ENCODE measurements at places on chromosomes 4 and X.

DNA sequence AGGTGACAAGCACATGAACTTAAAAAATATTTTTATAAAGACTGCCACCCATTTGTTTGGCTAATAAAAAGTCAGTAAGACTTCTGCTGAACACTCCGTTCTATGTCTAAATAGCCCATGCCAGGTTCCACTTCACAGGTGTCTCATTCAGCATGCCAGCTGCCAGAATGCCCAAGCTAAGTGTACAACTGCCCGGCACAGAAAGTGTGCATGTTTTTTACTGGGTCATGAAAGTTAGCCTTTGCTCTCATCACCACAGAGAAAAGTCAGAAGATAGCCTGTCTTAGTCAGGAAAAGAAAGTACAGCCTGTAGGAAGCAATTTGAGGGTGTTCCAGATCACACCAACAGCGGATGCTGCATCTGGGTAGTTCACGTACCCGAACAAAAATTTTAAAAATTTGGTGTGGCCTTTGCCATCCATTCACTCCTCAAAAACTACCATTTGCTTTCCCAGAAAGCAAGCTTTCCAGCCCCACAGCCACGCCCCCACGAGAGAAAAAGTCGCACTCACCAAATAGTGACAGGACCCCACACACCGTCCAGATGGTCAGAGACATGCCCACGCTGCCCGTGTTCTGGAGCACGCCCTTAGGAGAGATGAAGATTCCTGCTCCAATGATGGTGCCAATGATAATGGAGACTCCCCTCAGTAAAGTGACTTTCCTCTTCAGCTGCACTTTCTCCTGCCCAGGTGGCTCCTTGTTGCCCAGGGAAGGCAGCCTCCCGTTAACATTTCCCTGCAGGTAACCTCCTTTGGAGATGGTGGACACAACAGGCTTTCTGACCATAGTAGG, 671 bp downstream of the SLC7A11 start:
- DNase-seq, result peak; percentile 8

DNA sequence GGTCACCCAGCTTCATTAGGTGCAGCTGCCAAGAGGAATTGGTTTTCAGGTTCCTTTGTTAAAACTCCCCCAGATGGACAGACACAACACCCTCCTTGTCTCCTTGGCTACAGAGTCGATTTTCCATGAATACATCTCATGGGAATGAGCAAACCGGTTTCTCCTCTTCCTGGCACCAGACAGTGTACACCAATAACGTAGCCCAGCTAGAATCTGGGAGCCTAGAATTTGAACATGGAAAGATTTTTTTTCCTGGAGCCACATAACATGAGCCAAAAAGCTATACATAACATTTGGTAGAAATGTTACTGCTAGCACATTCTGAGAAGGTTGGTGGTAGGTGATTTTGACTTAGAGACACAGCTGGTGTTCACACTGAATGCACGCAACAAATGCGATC, 62.9 kb upstream of the SLC34A2 start:
- DNase-seq, result no peak

DNA sequence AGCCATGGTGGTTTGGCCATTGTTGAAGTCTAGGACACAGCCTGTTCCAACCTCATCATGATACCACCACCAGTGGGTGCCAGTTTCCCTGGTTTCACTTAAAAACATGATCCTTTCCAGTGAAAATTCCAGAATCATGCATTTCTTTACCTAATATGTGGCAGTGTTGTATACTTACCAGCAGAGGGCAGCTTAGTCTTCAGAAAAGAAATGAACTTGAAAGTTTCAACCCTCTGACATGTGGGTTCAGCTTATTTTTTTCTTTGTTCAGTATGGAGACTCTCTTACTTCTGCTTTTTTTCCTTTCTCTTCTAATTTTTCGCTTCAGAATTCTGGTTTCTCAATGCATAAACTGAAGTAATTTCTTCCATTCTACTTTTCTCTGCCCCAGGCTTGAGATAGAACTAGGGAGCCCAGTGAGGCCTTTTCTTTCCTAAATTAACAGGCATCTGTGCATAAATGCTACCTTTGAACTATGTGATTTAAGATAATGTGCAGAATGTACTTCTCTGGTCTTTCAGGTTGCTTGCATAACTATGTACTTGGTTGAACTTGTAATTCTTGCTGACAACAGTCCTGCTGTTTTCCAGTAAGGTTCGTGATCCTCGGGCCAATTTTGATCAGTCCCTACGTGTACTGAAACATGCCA, 10.7 kb downstream of the LIAS start:
- DNase-seq, result peak; percentile 96

DNA sequence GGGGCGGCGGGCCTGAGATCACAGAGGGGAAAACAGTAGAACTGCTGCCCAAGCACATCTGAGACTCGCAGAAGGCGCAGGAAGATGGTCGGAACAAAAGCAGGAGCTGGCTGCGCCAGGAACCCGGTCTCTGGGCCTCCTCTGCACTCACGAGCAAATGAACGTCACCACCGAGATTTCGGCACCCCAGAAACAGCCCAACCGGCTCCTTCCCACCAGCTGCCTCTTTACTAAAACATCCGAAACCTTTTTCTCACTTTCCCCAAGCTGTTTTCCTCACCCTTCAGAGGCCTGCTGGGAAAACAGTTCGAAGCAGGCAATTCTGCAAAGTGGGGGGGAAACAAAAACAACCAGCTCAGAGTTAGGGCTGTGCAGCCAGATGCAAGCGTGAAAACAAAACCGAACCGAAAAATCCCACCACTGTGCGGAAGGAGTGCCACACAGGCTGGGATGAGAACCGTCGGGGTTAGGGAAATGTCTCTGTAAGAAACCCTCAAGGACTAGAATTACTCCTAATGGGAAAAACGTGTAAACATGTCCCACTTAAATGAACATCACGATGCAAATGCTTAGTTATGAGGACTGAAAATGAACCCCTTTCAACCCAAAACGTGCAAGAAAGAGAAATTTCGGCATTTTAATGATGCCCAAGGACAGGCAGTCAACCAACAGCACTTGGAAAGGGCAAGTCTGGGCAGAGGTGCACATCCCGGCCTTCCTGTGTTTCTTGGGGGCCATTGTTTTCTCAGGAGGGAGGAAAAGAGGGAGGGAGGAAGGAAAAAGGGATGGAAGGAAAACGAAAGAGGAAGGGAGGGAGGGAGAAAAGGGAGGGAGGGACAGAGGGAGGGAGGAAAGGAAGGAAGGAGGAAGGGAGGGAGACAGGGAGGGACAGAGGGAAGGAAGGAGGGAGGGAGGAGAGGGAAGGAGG, 15.8 kb downstream of the DHRSX start:
- no peak for DNase-seq

DNA sequence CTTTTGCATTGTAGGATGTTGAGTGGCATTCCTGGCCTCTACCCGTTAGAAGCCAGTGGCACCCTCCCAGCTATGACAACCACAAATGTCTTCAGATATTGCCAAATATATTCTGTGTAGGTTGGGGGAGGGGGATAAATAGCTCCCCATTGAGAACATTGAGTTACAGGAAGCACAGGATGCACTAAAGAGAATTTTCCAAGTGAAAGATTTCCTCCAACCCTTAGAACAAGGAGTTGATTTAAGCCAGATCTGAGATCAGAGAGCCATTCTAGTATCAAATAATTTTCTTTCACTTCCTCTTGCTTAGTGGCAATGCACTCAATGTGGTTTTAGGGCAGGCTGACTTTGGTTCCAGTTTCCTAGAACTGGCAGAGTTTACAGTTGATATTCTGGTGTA, 436.6 kb downstream of the C4orf33 start:
- peak; percentile 83 for DNase-seq

GRCh38 chr4:102627831-102628523, 126.8 kb downstream of the NFKB1 start:
- no peak for DNase-seq

DNA sequence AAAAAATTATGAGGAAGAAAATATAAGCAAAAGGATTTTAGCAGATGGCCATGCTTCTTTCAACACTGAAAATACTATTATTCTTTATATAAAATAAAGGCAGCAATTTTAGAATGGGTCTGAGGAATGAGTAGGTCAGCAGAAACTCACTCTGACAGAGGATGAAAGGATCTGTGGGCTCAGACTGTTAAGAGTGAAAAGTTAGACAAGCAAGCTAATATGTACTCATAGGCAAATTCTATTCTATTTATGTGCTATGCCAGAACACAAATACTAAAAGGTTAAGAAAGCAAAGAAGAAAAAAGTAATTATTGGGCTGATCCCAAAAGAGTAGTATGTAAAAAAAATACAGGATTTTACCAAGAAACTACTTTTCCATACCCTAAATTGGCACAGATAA, 13.9 kb downstream of the LCORL start:
- DNase-seq, result no peak

DNA sequence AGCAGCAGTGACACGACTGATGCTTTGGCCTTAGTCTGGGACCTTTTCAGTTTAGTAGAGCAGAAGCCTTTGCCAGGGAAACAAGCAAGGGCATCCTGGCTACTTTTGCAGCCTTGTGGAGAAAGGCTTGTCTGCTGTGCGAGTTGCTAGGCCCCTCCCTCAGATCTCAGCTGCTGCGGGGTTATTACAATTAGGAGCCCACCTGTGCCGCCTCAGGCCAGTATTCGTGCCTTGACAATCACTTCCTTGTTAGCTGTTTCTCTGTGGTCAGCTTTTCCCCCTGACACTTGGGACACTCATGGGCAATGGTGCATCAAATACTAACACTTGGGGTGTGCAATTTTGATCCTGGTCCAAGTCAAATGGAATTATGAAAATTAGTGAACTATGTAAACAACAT, 67.9 kb downstream of the SH2D1A start:
- DNase-seq, result no peak

DNA sequence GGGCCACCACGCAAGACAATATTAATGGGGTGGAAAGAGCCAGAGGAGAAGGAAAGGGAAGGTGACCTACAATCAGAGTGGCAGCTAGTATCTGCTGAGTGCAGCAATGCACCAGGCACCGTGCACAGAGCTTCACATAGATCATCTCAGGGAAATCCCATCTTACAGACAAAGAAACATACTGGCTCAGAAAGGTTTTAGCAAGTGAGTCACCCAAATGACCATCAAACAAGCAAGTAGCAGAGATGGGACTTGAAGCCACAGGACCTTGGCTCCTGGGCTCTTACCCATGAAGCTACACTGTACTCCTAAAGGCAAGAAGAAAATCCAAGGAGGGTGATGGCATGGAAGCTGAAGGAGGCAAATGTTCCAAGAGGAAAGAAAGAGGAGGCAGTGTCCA, 6.8 kb downstream of the ANXA5 start:
- DNase-seq, result no peak

DNA sequence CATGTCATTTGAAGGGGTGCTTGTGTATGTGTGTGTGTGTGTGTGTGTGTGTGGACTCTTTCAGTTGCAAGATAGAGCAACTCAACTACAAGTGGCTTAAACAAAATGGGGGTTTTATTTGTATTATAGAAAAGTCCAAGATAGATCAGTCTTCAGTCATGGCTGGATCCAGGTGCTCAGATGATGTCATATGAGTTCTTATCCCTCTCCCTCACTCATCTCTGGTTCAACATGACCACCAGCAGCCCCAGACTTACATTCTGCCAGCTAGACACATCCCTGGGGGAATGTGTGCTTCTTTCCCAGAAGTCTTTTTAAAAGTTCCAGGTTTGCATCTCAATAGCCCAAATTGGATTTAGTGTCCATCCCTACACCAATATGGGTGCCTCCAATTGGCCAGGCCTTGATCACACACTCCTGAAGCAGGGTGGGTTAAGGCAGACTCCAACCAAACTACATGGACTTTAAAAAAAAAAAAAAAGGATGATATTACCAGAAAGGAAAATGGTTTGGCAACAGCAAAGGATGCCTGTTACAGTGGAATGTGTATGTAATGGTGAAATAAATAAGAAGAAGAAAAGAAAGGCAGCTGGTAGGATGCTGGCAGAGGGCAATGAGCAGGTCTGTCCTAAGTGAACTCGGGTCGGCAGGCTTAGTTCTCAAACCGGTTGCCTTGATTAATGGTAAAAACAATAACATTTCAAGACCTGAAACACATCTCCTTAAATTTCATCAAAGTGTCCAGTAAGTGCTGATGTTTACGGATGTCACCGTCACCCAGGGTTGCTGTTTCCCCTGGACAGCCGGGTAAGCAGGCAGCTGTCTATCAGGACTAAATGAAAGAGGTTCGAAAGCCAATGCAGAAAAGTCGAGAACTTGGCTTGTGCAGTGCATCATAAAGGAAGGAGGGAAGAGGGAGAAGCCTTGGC, 107.7 kb downstream of the SMIM20 start:
- DNase-seq, result no peak

DNA sequence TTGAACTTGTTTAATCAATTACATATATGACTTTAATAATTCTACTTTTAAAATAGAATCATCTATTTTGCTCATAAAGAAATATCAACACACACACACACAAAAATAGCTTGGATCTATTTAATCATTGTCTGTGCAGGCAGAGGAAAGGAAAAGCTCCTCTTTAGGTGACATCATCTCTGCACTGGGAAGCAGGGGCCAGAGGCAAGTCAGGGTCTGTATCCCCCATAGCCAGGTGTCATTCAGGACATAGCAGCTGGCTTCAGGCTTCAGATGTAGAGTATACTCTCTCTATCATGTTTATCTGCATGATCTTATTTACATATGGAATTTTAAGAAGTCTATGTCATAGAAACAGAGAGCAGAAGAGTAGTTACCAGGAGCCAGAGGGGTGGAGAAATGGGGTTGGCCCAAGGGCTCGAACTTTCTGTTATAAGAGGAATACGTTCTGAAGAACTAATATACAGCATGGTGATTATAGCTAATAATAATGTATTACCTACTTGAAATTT, 110.4 kb upstream of the LDB2 start:
- no peak for DNase-seq

- DNase-seq, result no peak
These were observed 382.1 kb upstream of the CTSO start for GRCh38 chr4:156335721-156336120.

DNA sequence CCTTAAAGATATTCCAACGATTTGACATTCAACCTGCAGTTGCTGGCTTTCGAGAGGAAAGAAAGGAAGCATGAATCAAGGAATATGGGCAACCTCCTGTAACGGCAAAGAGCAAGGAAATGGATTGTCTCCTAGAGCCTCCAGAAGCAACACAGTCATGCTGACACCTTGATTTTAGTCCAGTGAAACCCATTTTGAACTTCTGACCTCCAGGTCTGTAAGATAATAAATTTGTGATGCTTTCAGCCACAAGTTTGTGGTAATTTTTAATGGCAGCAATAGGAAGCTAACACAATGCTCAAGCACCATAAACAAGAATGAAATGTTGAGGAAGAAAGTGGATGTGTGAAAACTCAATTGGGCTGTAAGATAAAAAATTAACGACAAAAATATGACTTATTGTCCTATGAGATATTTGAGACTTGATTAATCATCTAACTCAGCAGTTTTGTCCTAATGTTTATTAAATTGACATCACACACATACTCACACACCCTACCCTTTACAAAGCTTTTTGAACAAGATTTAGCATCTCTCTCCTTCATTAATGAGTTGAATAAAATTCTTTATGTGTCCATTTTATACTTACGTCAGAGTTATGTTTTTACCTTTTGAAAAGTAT, 857.2 kb upstream of the INTU start:
- no peak for DNase-seq

GRCh38 chrX:46626566-46626965, 53.0 kb downstream of the CHST7 start:
- peak; percentile 87 for DNase-seq

Measured in Kasumi-1 (cell line).